ENCODE measurements at places on chromosomes 6 and 20. TPM values are rescaled to one million over a fixed set of nuclear protein-coding genes. Genes with fewer than 3 reads are reported as not detected.

GRCh38 chr6:40623178-40623577 lies 36.0 kb upstream of the LRFN2 start:
- no peak for ATAC-seq

GRCh38 chr20:8210749-8211148 lies 78.7 kb downstream of the PLCB1 start:
- no peak for ATAC-seq

DNA sequence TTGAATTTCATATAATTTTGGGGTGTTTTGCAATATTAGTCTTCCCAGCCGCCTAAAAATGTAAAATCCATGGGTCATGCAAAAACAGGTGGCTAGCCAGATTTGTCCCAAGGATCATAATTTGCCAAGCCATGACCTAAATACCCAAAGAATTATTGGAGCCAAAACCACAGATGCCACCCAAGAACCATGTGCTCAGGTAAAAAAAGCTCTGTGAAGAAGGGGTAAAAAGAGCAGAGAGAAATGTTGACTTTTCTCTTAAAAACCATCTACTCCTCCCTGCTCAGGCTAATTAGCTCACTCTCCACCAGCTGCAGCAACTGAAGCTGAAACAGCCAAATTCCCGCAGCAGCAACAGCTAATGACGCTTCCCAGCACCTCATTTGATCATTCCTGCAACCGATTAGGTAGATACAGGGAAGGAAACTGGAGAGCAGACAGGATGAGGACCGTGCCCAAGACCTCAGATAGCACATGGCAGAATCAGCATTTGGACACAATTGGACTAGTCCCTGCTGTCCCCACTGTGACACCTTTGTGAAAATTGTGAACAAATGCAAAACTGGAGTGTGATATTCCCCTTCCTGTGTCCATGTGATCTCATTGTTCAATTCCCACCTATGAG lies 107.9 kb upstream of the NXT1 start:
- no peak for ATAC-seq

DNA sequence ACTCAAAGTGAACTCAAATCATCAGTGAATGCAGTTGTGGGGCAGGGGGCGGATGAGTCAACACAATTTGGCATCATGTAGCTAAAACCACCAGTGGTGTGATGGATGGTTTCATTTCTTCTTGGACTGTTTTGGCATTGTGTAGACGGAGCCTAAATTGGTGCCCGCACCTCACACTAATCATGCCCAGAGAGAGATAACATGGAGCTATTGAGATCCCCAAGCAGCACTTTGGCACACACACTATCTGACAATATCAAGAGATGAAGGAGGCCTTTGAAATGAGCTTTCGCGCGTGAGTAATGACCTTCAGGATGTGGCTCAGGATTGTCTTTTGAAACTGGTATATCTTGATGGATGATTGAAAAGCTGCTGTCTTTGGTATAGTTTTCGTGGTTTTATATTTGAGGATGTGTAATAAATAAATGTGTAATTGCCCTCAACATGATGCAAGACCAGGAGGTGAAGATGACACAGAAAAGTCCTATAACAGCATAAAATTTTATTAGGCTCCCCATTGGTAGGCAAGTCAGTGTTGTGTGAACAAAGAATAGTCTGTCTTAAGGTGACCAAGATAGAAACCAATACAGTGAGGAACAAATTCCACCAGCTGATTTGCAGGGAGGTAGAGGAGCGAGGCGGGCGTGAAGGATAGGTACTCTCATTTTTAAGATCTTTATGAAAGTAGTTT lies 174.2 kb downstream of the TSHZ2 start:
- peak; percentile 82 for ATAC-seq

GRCh38 chr6:164108092-164108491 lies 693.6 kb downstream of the QKI start:
- ATAC-seq: no peak

GRCh38 chr6:147699637-147700036 lies 191.1 kb downstream of the SAMD5 start:
- ATAC-seq: no peak

GRCh38 chr20:50708845-50709635 lies 17.7 kb upstream of the RIPOR3 start:
- ATAC-seq: no peak

- ATAC-seq: no peak
These were observed 35.2 kb downstream of the DOK5 start for GRCh38 chr20:54510541-54511129.

GRCh38 chr6:37242429-37243052 lies 15.0 kb upstream of the TBC1D22B start:
- ATAC-seq: peak; percentile 43

DNA sequence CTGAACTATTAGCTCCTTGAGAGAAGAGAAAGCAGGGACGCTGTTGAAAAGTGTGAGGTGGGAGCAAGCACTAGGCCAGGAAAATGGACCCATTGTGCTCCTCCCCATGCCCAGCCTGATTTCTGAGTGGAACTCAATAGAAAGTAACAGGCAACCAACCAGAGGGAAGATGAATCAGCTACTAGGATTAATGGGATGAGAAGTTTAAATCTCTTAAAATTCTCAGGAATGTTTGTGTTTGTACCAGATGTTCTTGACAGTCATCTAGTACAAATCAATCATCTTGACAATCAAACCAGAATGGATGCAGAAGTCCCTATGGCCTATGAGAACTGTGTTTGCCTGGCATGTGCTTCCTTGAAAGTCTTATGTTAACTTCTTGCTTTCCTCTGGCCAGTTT lies 48.9 kb downstream of the HDDC2 start:
- ATAC-seq: no peak

- ATAC-seq: no peak
These were observed 454.6 kb upstream of the MARCKS start for GRCh38 chr6:113402544-113402943.

GRCh38 chr6:137630666-137631065 lies 136.5 kb upstream of the OLIG3 start:
- no peak for ATAC-seq

DNA sequence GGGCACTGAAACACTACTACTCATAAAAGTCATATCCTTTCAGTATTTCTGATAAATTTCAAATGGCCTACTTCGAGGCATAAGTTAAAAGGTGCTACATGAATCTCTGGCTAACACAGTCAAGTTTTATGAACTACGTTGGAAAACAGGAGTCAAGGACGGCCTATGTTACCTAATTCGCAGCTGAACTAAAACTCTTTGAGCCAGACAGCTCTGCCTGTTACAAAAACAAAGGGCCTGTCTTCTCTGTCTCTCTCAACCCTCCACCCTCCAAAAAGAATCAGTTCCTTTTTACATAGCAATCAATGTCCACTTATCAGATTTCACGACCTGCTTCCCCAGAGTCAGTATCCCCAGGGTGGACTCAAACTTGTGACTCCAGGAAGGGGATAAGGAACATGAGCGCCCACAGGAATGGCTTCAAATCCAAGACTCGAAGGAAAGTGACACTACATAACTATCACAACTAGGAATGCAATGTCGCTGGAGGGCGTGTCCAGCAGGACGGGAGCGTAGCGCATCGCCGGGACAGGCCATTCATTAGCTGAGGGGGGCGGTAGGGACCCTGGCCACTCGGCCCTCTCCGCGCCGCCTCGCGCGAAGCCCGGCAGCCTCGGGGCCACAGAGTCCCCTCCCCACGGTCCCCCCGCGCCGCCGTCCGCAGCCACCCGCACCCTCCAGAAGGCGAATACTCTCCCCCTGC lies 591 bp downstream of the IBTK start:
- ATAC-seq: peak; percentile 20

DNA sequence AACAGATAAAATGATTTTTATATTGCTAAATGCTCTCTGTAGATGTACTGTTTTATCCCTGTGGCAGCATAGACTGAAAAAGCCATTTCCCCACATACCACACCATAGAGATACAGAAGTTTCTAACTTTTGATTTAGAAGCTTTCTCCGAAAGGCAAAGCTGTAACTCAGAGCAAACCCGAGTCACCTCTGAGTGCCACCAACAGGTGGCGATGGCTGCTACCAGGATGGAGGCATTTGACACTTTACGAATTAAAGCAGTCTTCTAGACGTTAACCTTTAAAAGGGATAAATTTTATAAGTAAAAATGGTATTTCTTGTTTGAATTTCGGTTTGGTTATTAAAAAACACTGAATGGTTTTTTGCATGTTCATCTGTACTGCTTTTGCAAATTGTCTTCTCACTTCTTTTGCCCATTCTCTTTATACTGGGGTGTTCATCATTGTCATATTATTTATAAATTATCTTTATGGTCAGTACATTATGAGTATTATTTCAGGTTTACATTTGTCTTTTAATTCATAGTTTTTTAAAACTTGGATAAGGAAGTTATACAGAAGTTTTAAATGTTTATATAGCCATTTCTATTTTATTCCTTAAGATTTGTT lies 201.0 kb upstream of the CEP162 start:
- no peak for ATAC-seq

DNA sequence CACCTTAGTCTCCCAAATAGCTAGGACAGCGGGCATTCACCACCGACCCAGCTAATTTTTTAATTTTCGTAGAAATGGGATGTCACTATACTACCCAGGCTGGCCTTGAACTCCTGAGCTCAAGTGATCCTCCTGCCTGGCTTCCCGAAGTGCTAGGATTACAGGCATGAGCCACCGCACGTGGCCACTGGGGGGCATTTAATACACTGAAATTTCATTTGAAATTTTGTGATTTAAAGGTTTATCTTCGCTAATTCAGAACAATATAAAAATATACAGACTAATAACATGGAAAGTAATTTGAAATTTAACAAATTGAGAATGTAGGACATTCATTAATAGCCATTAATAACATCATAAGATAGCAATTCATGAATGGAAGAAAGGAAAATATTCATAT lies 20.5 kb upstream of the TBC1D32 start:
- ATAC-seq: no peak

- ATAC-seq: no peak
These were observed 333.9 kb upstream of the SOX4 start for GRCh38 chr6:21259660-21260059.

The OOEP gene
- 0.26 TPM for total RNA-seq

The WFDC13 gene
- total RNA-seq: not detected

The KHDC1 gene
- total RNA-seq: 7.7 TPM

The MOXD1 gene
- total RNA-seq: not detected

The SLA2 gene
- total RNA-seq: 43.7 TPM
